Astrocyte (in vitro differentiated cells and primary cell): ENCODE measurements at places on chromosomes 4 and X. TPM values are rescaled to one million over a fixed set of nuclear protein-coding genes. Genes with fewer than 3 reads are reported as not detected.

Gene EGF
- 22.9 and 25.1 TPM in 2 replicates for total RNA-seq

Gene CCDC120
- 6.3 and 8.2 TPM in 2 replicates for total RNA-seq

GRCh38 chr4:4613641-4614286, 71.9 kb upstream of the STX18 start:
- no peak overlapping the region for H3K27ac ChIP-seq
- H3K27me3 ChIP-seq: no peaks in the 10 kb centered on the region
- H3K4me1 ChIP-seq: no peaks in the 10 kb centered on the region
- no peak overlapping the region for H3K4me3 ChIP-seq
- H3K36me3 ChIP-seq: no peaks in the 10 kb centered on the region

- H3K27ac ChIP-seq: no peak overlapping the region
- peaks cover 7% of the 10 kb centered on the region for H3K4me1 ChIP-seq
- H3K4me3 ChIP-seq: no peak overlapping the region
- no peaks in the 10 kb centered on the region for H3K36me3 ChIP-seq
- H3K27me3 ChIP-seq: no peaks in the 10 kb centered on the region
Measured at GRCh38 chr4:98935633-98936032, 6.7 kb upstream of the EIF4E start.

GRCh38 chr4:6696611-6697010, 2.9 kb downstream of the S100P start:
- H3K4me3 ChIP-seq: no peak overlapping the region
- H3K27me3 ChIP-seq: no peaks in the 10 kb centered on the region
- no peak for DNase-seq
- H3K27ac ChIP-seq: no peak overlapping the region
- H3K4me1 ChIP-seq: no peaks in the 10 kb centered on the region

GRCh38 chr4:44661940-44662622, 10.7 kb upstream of the YIPF7 start:
- no peaks in the 10 kb centered on the region for H3K27me3 ChIP-seq
- no peaks in the 10 kb centered on the region for H3K36me3 ChIP-seq

DNA sequence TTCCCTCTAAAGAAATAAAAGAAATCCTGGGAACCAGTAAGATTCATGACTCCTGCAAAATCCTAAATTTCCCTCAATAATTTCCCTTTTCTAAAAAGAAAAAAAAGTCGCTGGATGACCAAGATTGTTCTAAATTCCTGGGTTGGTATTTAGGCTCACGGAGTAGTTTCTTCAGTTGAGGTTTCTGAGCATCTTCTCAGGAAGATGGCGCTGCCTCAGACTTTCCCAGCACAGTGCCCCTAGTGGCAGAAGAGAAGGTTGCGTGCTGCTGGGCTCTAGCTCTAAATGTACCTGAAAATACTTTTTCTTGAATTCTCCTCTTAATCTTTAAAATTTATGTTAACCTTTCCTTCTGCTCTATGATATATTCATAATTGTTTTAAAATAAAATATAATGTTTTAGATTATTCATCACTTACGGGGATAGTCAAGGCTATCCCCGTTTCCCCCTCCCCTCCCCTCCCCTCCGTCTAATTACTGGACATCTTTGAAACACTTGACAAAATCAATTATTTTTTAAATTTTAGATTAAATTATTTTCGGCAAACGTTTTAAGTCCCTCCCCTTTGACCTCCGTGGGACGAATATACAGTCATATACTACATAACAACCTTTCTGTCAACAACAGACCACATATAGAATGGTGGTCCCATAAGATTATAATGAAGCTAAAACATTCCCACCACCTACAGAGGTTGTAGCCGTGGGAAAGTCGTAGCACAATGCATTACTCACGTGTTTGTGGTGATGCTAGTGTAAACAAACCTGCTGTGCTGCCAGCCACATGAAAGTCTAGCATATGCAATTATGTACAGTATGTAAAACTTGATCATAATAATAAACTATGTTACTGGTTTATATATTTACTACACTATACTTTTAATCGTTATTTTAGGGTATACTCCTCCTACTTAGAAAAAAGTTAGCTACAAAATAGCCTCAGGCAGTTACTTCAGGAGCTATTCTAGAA, 41.0 kb upstream of the GATB start:
- peaks cover 8% of the 10 kb centered on the region for H3K4me1 ChIP-seq
- no peak for DNase-seq
- no peaks in the 10 kb centered on the region for H3K36me3 ChIP-seq
- H3K4me3 ChIP-seq: no peak overlapping the region
